Activated CD8-positive, alpha-beta memory T cell treated with anti-CD3 and anti-CD28 coated beads for 1 hour (primary cell): ENCODE measurements at places on chromosomes 3 and 15.

GRCh38 chr3:138051947-138052802 lies 42.2 kb downstream of the CLDN18 start:
- no peak for DNase-seq

- no peak for DNase-seq
Measured at GRCh38 chr3:13718436-13718835, 161.4 kb downstream of the WNT7A start.

DNA sequence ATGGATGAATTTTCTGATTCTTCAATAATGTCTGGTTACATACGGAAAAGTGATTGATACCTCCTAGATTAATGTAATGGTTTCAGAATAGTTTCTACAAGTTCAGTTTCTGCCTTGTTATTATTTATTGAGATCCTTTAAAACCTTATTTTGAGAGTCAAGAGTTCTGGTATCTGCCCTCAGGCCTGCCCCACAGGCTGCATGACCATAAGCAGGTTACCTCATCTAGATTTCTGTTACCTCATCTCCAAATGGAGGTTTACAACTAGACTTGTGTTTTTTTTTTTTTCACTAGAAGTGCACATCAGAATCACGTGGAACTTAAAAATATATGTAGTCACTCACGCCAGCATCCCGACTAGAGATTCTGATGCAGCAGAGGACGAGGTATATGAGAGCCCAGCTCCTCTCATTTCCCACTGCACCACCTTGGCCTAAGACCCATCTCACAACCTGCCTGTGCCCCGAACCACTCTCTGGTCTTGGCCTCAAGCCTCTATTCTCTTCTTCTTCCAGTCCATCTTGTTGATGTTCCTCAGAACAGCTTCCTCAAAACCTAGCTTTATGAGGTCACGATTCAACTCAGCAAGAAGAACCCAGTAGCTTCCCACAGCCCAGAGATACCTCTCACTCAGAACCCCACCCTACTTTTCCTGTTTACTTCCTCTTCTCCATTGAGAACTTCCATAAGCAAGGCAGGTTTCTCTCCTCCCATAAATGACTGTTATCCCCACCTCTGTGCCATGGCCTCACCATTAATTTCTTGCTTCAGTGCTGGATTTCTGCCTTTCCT lies 353.4 kb downstream of the CHST2 start:
- DNase-seq, result no peak

GRCh38 chr3:189531271-189531670 lies 99.9 kb upstream of the TP63 start:
- no peak for DNase-seq

DNA sequence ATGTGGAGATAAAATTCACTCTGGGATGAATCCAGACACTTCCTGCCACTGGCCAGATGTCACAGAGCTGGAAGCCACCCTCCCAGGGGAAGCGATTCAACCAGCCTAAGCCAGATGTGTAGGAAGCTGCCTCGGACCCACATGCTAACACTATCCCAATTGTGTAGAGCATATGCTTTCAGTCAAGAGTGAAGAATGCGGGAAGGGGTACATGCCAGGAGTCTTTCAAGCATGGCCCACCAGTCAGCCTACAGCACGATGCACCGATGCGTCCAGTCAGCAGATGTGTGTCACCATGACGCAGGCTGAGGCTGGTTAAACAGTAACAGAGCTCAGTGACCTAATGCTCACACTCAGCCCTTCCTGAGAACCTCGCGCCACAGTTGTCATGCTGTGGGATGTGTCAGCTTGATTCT lies 38.8 kb upstream of the BNC1 start:
- no peak for DNase-seq

- no peak for DNase-seq
Measured at GRCh38 chr3:49805367-49805782, 2.3 kb downstream of the INKA1 start.

DNA sequence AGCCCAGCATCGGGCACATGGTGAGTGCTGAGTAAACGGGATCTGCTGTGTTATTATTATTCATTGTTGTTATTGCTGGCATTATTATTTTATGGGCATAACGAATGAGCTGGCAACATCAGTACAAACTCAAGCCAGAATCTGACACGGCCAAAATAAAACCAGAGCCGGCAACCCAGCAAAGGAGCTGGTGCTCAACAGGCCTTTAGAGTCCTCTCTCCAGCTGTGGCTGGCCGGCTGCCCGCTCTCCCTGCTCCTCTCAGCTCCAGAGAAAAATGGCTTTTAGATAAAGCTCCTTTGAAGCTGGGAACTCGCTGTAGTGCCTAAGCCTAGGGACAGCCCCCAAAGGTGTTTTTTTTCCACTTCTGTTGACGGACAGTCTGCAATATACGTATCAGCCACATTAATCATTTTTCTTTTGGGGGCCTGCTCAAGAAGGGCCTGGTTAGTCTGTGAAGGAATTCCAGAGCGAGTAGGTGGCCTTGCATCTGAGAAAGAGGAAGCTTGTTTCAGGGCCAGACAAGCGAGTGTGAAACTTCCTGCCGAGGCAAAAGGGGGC lies 193.9 kb upstream of the UBE2E1 start:
- DNase-seq, result no peak
